ENCODE measurements at places on chromosomes 7 and 10. TPM values are rescaled to one million over a fixed set of nuclear protein-coding genes. Genes with fewer than 3 reads are reported as not detected.

- no peak for DNase-seq
These were observed 32.8 kb downstream of the HIPK2 start for GRCh38 chr7:139744768-139745677.

Gene FAM13C
- total RNA-seq = 57.9 TPM

Gene TRIL
- 0.23 TPM for total RNA-seq

GRCh38 chr10:96271016-96271815 lies at the start of gene BLNK:
TSS of gene BLNK (minus strand) at chr10:96271569. CDS start at chr10:96271398, 171 bp downstream.
- DNase-seq = no peak

Gene GSDME
- 4.4 TPM for total RNA-seq

DNA sequence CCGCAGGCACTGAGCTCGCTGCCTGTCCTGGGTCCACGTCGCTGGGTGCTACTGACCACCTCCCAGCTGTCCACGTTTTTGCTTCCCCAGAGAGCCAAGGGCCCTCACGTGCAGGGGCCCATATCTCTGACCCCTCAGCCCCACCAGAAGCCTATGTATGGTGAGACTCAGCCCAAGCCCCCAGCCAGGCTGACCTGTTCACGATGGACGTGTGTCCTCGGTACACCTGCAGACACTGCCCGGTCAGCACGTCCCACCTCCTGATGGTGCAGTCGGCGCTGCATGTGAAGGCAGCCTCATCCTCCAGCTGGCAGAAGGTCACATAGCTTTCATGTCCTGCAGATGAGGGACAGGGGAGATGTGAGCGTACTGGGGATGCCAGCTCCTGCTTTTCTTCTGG lies 9.9 kb downstream of the WDR86 start:
- DNase-seq = no peak

DNA sequence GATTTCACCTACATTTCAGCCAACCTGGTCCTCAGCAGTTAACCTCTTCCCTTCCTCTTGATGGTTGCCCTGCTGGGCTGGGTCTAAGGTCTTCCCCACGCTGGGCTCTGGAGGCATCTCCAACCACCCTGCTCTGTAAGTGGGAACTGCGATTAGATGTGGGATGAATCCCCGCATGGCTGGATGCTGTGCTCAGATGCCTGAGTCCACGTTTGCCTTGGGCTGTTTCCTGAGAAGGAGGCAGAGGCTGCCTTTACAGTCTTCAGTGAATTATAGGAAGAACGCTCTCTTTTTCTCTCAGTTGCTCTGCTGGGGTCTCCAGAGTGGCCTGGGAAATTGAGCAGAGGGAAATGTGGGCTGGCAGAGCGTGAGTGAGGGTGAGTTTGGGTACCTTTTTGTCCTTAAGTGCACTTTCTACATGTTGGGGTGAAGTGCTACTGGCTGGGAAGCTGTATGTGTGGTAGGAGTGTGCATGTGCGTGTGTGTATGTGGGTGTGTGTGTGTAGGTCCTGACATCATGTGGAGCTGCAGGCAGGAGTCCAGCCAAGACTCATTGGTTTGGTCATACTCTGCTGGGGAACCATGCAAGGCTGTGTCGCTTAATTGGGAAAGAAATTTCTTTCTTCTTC lies 1.5 kb downstream of the GIMAP8 start:
- DNase-seq = no peak

Gene SPDYE2
- total RNA-seq = not detected

Gene SRGN
- 4.7 TPM for total RNA-seq

DNA sequence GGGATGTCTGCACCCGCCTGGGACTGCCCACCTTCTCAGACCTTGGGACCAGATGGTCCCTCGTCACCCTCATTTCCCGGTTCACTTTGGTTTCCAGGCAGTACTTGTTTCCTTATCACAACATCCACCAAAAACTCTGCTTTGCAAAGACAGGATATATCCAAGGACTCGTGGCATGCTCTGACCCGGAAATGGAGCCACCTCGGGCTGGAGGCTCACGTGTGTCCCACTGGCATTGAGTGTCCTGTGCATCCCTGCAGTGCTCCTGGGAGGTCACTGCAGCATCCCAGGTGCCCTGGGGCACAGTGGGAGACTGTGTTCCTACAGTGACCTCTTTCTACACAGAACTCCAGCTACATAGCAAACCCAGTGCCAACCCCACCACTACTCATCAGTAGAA lies 611.9 kb upstream of the FOXK1 start:
- DNase-seq = no peak

DNA sequence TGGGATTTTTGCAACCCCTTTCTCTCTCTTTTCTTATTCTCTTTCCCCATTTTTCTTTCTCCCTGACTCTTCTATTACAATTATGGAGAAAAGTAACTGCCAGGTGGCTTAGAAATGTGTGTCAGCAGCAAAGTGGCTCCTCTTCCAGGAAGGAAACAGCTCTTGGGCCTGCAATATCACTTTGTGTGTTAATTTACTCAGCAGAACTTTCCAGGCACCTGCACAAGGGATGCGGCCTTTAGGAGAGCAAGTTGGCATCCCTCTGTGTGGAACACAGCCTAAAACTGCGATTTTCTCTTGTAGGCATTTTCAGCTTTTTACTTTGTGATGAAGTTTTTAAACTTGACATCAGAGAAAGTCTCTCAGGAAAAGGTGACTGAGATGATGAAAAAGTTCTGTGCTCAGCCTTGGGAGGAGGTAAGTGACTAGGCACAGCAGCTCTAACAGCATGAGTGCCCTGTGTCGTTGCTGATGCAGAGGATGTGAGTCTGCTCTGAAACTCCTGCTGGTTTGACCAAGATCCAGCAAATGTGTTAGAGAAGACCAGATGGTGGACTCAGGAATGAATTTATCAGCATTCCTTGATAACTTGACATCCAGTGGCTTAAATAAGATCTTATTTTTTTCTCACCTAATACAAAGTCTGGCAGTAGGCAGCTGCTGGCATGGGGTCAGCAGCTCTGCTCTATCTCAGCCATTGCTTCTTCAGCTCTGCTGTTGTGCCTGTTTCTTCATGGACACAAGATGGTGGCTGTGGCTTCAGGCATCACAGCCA lies 47.4 kb upstream of the CC2D2B start:
- DNase-seq = no peak

Gene RASA4
- total RNA-seq = 20.4 TPM

Gene TBX20
- 0.36 TPM for total RNA-seq

GRCh38 chr7:30627026-30627425 lies 32.3 kb downstream of the GARS1 start:
- no peak for DNase-seq

DNA sequence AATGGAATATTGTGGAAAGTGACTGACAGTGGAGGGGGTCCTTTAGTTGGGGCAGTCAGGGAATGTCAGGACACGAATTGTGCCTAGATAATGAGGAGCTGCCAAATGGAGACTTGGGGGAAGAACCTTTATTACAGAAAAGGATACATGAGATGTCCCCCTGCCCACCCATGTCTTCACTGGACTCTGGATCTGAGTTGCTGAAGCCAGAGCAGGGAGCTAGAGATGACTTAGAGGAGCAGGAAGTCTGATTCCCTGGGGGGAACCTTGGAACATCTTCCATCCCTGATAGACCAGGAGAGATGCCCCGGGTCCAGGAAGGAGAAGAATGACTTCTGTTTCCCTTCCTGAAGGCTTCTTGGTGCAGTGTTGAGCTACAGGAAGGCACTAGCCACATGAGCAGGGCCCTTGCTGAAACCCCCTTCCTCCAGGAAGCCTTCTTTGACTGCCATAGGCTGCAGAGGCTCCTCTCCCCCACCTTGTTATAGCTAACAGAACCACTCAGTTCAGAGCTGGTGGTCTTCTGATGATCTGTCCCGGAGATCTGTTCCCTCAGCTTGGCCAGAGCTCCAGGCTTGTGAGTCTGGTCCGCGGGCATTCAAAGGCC lies 747 bp upstream of the NEURL1 start:
- DNase-seq = no peak

DNA sequence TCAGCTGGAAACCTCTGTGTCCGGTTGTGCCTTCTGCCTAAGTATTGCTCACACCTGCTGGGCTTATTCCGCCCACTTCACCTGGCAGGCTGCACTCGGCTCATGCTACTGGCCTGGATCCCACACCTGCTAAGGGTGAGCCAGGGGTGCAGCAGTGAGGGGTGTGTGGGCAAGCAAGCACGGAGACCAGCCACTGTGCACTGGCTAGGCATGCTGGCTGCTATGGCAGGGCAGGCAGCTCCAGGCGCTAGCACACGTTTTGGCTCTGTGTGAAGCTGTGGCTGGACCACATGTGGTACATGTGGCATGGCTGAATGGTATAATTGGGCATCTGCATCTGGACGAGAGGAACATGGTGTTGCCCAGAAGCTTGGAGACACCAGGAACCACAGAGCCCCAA lies 940.7 kb downstream of the NRG3 start:
- no peak for DNase-seq

Gene HSPA14
- total RNA-seq = 14.2 TPM

DNA sequence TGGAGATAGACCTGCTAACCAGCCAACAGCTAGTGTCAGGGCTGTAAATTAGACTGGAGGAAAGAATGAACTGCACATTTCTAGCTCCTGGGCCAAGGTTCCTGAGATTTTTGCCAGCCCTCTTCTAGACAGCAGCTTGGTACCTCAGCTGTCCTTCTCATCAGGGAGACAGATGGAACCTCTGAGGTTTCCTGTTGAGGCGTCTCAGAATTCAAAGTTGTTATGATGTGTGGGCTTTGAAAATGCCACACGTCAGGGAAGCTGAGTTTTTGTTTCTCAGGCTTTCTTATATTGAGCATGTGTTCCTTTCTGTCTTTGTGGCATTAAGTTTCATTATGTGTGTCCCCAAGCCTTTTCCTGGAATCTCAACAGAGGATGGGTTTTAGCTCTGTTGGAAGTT lies 736.6 kb downstream of the AUTS2 start:
- DNase-seq = no peak

Gene PRF1
- total RNA-seq = not detected

DNA sequence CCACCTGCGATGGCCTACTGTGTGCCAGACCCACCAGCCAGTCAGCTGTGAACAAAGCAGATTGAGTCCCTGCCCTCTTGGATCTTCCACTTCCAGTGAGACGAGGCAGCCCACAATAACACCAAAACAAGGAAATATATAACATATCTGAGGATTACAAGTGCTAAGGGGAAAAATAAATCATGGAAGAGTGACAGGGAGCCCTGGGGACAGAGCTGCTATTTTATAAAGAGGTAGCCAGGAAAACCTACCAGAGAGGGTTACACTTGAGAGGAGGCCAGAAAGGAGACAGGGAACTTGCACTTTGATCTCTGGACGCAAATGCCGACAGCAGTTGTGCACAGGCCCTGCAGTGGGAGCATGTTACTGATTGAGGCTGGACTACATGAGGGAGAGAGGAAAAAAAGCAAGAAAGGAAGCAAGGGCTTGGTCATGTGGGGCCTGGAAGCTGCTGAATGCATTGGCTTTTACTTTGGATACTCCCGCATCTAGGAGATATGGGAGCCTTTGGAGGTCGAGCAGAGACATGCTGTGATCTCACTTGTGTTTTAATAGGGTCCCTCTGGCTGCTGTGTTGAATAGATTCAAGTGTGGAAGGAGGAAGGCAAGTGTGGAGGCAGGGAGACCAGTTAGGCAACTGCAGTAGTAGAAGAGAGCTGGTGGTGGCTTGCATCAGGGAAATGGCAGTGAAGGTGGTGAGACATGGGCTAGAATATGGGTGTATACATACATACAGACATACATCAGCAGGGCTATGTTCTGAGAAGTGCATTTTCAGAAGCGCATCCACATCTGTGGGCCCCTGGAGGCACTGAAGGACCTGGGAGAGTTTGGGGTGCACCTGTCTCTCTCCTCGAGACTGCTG lies 26.2 kb downstream of the MINDY4 start:
- DNase-seq = no peak

DNA sequence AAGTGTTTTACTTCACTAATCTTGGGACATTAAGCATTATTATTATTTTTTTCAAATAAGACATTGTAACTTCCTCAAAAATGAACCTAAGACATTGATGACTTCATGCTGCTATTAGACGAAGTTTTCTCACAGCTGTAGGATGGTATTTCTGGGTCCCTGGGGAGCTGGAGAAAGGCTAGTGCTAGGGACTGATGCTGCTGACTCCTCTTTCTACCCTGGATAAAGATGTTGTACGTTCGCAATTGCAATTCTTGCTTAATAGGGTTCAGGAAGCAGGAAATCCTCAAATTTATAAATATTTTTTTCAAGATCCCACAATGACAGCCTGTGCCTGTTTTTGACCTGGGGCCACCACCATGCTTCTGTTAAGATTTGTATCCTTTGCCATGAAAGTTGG lies 526.0 kb downstream of the CCSER2 start:
- no peak for DNase-seq

Gene ENO4
- 1.1 TPM for total RNA-seq

DNA sequence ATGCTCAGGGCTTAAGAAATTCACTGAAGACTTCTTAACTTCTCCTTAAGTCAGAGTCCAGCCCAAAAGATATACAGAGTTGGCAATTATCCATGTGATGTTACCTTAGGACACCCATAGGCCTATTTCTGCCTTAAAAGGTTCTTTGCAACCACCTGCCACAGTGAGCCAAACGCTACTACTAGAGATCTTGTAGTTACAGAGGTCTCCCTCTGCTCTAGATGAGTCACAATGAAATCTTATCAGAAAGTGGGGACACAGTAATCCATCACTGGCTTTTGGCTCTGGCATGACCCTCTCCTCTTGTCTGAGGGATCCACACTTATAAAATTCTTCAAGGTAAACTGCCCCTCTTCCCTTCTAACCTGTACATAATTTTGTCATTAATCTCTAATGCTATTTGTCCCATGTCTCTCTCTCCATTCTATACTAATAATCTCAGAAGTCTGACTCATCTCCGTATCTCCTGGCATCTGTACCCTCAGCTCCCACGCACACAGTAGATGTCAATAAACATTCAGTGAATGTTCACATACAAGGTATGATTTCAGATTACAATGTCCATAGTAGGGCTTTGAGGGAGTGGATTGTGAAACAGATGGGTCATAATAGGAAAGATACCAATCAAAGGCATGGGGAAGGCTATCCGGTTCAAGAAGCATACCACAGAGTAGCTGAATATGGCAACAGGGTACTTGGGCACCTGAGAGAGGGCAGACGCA lies 112.1 kb downstream of the SGMS1 start:
- no peak for DNase-seq

DNA sequence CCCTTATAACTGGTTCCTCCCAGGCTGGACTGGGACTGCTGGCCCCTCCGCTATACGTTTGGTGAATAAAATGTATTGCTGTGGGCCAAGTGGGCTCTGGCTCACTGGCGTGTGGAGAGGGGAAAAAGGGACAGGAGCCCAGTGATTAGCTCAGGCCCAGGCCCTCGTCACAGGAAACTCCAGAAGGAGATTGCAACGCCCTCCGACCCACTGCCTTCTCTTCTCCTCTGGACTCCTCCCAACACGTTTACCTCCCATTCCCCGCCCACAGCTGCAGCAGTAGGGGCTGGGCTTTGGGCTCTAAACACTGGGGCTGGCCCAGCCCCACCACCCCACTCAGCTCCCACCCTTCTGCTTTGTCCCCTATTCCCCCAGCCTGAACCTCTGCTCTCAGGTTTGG lies 173.9 kb downstream of the NEURL1 start:
- DNase-seq = no peak

- no peak for DNase-seq
These were observed 67.4 kb downstream of the NOD1 start for GRCh38 chr7:30411173-30411572.

- no peak for DNase-seq
These were observed 1.9 kb downstream of the DKK1 start for GRCh38 chr10:52316001-52316400.

GRCh38 chr7:759569-759968 lies 32.5 kb upstream of the PRKAR1B start:
- no peak for DNase-seq

Gene GIMAP4
- total RNA-seq = 6.4 TPM

All from endothelial cell (in vitro differentiated cells).